Stimulated activated CD8-positive, alpha-beta memory T cell treated with anti-CD3 and anti-CD28 coated beads, Interleukin-2, amount 100 ng/mL, for 1 hour (primary cell): ENCODE measurements at places on chromosomes 11 and 22.

- DNase-seq: no peak
Observed at GRCh38 chr11:96311120-96311568, 31.9 kb downstream of the MAML2 start.

- no peak for DNase-seq
Observed at GRCh38 chr22:42385696-42386095, 46.5 kb downstream of the NFAM1 start.

GRCh38 chr11:57116654-57117053, 65.1 kb upstream of the LRRC55 start:
- no peak for DNase-seq

DNA sequence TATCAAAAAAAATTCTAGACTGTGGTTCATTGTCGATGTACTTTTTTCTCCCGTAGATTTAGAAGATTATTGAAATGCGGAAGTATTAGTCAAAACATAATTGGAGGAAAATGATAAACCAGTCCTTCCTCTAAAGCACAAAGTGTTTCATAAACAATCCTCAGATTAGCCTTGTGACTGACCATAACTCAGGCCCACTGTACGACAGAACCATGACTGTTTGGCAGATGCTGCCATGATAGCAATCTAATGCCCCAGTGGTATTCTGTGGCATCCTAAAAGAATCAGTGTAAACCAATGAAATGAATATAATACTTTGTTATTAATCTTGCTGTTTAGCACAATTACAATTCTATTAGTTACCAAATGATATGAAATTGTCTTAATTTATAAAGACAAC, 127.0 kb upstream of the CTSC start:
- DNase-seq: no peak

GRCh38 chr11:32162351-32162750, 71.5 kb downstream of the RCN1 start:
- no peak for DNase-seq

GRCh38 chr22:44628273-44628672, 73.7 kb upstream of the PRR5 start:
- no peak for DNase-seq

DNA sequence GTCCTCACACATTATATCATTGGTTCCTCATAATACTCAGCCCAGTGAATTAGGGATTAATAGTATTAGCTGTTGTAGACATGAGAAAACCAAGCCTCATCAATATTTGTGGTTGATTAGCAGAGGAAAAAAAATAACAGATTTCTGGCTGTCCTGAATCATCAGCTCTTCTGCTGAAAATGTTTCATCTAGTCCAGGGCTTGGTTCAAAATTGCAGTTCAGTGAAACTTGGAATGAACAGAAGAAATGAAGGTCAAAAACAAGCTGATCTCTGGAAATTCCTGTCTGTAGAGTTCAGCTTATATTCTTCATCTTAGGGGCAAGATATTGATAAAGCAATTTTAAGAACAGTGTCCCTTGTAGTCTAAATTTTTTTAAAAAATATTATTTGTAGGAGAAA, 361.1 kb upstream of the CCDC179 start:
- DNase-seq: no peak
